ENCODE measurements at places on chromosomes 7 and 10. TPM values are rescaled to one million over a fixed set of nuclear protein-coding genes. Genes with fewer than 3 reads are reported as not detected.

DNA sequence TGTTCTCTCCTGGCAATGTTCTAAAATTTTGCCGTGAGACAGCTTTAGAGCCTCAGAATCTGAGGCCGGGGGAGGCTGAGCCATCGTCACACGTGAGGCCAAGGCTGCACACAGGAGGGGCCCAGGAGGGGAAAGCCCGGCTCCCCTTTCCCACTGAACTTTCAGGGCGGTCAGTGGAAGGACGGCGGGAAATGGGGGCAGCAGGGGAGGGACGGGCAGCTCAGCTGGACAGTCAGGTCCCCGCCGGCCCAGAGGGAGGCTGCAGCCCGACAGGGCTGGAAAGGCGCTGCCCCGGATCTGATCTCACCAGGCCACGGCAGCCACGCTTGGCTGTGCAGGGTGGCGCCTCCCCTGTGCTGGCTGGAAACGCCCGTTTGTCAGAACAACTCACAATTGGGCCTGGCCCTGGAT lies 43.3 kb upstream of the ADGRA1 start:
- H3K4me1 ChIP-seq, result peaks cover 5% of the 10 kb centered on the region
- H3K4me3 ChIP-seq, result no peak overlapping the region
- H3K27ac ChIP-seq, result no peak overlapping the region

The KLHDC10 gene
- total RNA-seq, result 50.1 TPM

The PON1 gene
- total RNA-seq, result 2.3 TPM

GRCh38 chr7:115058726-115059125 lies 136.8 kb downstream of the MDFIC start:
- no peaks in the 10 kb centered on the region for H3K36me3 ChIP-seq
- no peaks in the 10 kb centered on the region for H3K27me3 ChIP-seq
- DNase-seq, result no peak

GRCh38 chr7:81236560-81236959 lies 317.7 kb upstream of the SEMA3C start:
- no peaks in the 10 kb centered on the region for H3K36me3 ChIP-seq
- DNase-seq, result no peak
- H3K27ac ChIP-seq, result no peak overlapping the region
- no peaks in the 10 kb centered on the region for H3K4me1 ChIP-seq

The GRID2IP gene
- 2.5 TPM for total RNA-seq

DNA sequence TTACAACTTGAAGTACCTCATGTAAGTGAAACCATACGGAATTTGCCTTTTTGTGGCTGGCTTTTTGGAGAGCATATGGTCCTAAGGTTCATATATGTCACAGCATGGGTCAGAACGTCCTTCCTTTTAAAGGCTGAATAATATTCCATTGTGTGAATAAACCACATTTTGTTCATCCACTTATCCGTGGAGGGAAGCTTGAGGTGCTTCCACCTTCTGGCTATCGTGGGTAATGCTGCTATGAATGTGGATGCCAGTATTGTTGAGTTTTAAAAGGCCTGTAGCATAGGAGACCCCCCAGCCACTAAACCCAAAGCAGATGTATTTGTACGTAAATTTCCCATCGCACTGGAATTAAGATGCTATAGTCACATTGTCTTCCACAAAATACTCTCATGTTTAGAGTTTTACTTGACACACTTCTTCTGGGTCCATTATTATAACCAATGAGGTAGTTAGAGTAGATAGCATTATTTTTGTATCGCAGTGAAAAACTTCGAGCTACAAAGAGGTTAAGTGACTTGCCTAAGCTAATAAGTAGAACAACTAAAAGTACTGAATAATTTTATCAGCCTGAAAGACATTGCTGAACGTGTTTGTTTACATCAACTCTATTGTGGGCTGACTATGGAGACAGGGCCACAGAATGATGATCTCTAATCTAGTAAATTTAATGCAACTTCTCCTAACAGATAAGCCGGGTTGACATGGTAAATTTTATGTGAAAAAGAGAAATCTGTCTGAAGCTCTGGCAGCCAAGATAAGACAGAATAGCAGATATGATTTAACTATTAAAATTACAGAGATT lies 183.0 kb upstream of the CTBP2 start:
- peaks cover 20% of the 10 kb centered on the region for H3K4me1 ChIP-seq
- no peak for DNase-seq
- H3K27me3 ChIP-seq, result no peaks in the 10 kb centered on the region
- no peak overlapping the region for H3K27ac ChIP-seq
